Activated naive CD4-positive, alpha-beta T cell treated with anti-CD3 and anti-CD28 coated beads, Interleukin-2, amount 50 U/mL, for 16 hours (primary cell): ENCODE measurements at places on chromosomes 13 and 19.

DNA sequence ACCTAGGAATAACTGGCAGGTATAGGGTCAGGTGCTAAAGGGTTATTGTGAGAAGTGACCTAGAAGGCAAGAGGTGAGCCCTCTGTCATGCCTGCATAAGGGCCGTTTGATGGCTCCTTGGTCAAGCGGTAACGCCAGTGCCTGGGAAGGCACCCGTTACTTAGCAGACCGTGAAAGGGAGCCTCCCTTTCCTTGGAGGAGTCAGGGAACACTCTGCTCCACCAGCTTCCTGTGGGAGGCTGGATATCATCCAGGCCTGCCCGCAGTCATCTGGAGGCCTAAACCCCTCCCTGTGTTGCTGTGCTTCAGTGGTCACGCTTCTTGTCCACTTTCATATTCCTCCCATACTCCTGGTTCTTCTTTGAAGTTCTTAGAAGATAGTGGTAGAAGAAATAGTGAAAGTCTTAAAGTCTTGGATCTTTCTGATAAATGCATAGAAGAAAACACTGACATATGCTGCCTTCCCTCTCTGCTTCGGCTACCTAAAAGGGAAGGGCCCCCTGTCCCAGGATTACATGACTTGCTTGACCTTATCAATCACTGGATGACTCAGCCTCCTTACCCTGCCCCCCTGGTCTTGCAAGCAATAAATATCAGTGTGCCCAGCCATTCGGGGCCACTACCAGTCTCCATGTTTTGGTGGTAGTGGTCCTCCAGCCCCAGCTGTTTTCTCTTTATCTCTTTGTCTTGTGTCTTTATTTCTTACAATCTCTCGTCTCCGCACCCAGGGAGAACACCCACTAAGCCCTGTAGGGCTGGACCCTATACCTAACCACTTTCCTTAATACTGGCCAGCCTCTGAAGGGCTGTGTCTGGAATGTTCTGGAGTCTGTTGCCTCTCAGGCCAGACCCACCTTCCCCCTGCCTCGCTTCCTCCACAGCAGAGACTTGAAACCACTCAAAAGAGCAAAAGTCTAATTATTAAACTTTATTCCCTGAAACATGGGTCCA is 16.1 kb upstream of the ABCC4 start:
- DNase-seq, result no peak

DNA sequence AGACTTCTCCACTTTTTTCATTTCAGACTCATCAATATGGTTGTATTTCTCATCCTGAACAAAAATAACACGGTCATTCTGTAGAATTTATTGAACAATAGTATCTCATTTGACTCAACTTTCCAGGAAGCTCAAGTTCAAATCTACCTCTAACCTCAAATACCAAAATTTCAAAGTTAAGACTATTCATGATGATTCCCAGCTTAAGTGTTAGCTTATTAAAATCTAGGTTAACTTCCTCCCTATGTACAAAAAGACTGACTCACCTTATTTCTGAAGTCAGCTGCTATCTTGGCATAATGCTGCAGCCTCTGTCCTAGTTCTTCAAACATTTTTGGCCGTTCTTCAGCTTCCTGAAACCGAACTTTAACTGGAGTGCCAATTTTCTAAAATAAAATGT is 23.2 kb downstream of the HSPH1 start:
- no peak for DNase-seq

GRCh38 chr19:47389150-47389556 is 30.2 kb downstream of the MEIS3 start:
- DNase-seq, result no peak

GRCh38 chr19:1117654-1118053 is 13.9 kb downstream of the GPX4 start:
- no peak for DNase-seq

GRCh38 chr13:99991013-99991827 is 9.6 kb downstream of the ZIC2 start:
- DNase-seq, result no peak

DNA sequence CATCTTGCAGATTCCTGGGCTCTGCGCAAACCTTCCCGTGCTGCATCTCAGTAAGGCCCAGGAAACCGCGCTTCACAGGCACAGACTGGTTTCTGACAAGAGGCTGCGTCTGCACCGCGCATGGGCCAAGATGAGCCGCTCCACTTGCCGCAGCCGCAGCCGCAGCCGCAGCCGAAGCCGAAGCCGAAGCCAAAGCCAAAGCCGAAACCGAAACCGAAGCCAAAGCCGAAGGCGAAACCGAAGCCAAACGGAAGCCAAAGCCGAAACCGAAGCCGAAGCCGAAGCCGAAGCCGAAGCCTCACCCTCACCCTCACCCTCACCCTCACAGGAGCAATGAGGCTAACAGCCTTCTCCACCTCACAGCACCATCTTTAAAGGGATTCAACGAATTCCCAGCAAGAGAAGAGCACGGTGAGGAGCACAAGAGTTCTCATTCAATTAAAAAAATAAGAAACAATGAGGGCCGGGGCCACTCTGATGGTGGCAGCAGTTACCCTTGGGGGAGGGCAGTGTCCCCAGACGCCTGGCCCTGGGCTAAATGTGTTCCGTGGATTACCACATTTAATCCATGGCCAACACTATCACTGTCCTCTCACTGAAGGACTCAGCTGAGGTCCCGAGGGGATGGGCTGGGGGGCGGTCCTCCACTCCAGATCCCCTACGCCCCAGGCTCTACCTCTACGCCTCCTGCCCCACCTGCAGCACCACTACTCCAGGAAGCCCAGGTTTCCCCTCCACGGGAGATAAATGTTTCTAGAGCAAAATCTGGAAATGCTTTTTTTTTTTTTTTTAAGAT is 29.1 kb downstream of the ZNF787 start:
- DNase-seq, result no peak

- DNase-seq, result no peak
These were observed 7.0 kb downstream of the POU4F1 start for GRCh38 chr13:78596399-78596735.

- DNase-seq, result no peak
These were observed 12.4 kb upstream of the GJA3 start for GRCh38 chr13:20173116-20173746.

GRCh38 chr19:17680230-17680722 is 7.9 kb downstream of the UNC13A start:
- no peak for DNase-seq

DNA sequence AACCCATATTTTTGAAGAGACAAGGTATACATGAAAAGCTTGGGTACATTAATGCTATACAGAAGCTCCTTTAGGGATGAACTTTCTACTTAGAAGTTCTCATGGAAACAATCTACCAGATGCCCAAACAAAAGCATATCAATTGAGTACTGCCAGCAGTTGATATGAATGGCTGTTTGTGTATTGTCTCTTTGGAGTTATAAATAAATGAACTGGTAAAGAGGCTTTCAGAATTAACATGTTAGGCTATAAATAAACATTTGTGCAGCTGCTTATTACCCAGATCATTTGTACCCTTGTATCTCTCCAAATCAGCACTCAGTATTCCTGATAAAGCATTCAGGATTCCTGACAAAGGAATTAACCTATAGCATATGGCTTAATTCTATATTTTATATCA is 418.9 kb downstream of the FGF14 start:
- no peak for DNase-seq

DNA sequence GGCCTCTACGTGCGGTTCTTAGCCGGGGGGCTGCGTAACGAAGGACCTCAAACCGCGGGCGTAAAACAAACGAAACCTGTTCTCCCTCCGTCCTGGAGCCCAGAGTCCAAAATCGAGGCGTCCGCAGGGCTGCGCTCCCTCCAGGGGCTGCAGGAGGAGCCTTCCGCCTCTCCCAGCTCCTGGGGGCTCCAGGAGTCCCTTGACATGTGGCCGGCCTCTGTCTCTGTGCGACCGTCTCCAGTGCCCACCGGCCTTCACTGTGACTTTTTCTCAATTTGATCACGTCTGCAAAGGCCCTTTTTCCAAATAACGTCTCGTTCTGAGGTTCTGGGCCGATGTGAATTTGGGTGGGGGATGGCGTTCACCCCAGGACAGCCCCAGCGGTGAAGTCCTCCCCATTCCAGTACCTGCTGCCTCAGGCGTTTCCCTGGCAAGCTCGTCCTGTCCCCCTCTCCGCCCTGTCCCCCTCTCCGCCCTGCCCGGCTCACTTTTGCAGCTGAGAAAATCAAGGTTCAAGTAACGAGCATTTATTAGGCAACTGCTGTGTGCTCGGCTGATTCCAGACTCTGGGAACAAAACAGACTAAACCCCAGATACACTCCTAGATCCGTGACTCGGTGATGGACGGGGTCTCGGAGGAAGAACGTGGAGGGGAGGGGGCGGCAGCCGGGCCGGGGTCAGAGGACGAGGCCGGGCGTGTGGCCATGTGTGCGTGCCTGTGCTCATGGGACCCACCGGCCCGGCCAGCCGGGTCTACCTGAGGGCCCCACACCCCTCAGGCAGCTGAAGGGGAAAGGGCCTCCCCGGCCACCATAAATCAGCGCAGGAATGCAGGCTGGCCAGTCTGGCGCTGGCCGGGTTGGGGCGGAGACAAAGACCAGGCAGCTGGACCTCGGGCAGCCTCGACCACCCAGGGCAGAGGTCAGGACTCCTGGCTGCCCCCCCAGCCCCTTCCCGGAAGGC is 28.1 kb upstream of the WDR18 start:
- DNase-seq, result no peak

- no peak for DNase-seq
These were observed 54.0 kb upstream of the CNMD start for GRCh38 chr13:52793515-52794061.

DNA sequence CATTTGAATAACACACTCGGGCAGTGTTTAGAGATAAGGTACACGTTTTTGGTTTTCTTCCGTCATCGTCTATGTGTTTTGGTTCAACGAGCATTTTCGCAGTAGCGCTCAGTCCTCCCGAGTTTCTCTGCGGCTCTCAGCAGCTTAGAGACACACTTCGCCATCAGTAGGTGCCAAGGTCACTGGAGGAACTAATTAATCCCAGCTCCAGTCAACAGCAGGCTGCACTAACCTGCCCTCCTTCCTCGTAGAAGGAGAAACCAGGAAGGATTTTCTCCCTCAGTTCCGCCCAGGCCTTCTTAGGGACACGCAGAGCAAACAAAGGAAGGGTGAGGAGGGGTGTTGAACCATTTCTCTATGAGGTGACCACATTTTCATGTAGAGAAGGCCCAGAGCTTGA is 12.6 kb downstream of the MBNL2 start:
- DNase-seq, result no peak

DNA sequence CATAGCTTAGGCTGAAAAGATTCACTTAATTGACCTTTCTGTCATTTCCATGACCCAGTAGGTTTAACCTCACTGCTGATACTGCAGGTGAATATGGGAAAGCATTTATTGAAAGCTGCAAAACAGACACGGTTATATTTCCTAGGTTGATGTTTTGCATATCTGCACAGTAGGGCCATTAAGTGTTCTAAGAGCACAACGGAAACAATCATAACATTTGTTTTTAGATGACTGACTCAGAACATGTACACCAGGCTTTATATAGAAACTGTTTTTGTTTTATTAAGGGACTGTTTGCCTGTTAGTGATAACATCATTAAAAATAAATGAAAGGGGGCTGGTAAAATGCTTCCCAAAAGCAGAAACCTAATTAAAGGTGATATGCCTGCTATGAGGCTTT is 367.8 kb downstream of the DACH1 start:
- no peak for DNase-seq

DNA sequence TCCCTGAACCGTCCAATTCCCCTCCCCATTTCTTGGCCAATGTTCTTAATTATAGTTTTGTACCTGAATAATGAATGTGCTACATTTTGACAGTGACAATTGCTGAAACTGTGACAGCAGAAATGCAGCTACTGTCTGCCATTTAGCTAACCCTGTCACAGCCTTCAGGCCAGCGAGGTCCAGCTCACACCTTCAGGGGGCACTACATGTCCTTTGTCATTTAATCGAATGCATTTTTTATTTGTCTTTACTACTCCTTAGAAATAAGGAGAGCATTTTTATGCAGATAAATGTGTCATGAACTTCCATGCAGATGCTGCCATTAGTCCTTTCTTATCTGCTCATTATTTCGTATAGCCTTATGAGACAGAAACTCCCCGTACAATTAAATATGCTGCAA is 159.9 kb downstream of the MZT1 start:
- DNase-seq, result no peak

DNA sequence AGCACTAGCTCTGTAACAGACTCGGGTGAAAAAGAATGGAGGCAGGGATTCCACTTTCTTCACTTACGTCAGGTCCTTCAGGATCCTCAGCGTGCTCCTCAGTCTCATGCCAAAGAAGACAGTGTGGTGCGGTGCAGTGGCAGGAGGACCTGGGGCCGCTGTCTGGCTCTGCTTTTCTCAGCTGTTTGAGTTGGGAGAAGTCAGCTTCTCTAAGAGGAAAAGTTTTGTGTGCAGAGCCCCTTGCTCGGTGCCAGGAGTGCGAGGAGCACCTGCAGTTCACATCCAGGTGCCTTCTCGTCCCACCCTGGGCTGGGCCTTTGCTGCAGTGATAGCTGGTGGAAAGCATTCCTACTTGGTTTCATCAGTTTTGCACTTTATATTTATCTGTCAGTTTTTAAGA is 77.9 kb upstream of the TEX29 start:
- no peak for DNase-seq

- no peak for DNase-seq
These were observed 42.7 kb downstream of the ING1 start for GRCh38 chr13:110756219-110756631.

DNA sequence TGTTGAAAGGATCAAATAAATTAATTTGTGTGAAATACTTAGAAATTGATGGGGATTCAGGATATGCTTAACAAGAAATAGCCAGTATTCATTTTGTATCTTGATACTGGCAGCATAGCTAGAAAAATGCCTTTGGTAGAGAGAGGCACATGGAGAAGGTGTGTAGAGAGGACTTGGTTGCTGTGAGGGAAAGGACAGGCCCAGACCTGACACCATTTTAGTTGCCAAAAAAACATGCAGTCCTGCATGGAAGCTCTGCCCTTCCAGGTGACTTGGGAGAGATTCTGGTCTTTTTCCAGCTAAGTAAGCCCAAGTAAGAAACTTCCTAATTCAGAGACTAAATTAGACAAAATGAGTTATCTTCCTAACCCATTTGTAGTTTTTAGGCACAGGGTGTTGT is 335.0 kb downstream of the RFC3 start:
- no peak for DNase-seq

DNA sequence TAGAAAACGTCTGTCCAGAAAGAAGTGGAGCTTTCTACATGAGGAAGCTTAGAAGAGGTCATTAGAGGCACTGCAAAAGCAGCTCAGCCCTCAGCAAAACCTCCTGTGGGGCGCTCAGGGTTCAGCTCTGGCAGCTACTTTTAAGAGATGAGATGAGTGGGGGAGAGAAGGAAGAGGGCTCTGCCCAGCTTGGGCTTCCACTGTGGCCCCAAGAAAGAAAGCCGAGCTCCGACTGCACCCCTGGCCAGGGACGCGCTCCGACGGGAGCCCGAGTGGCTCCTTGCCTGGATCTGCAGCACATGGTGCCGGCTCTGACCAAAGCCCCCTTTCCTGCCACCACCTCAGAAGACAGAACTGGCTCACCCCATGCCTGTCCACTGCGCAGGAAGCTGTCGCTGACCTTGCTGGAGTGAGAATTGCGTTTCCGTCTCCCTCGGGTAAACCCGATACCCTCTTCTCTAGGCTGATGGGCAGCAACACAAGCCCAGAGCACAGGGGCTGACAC is 36.4 kb downstream of the NAXD start:
- no peak for DNase-seq
